ENCODE measurements at places on chromosomes 13 and 19. TPM values are rescaled to one million over a fixed set of nuclear protein-coding genes. Genes with fewer than 3 reads are reported as not detected.

The MYH14 gene
- 221 TPM for polyA plus RNA-seq

The POGLUT2 gene
- polyA plus RNA-seq = 15.4 TPM

The PODNL1 gene
- 1.6 TPM for polyA plus RNA-seq

The SLC10A2 gene
- polyA plus RNA-seq = 0.70 TPM

DNA sequence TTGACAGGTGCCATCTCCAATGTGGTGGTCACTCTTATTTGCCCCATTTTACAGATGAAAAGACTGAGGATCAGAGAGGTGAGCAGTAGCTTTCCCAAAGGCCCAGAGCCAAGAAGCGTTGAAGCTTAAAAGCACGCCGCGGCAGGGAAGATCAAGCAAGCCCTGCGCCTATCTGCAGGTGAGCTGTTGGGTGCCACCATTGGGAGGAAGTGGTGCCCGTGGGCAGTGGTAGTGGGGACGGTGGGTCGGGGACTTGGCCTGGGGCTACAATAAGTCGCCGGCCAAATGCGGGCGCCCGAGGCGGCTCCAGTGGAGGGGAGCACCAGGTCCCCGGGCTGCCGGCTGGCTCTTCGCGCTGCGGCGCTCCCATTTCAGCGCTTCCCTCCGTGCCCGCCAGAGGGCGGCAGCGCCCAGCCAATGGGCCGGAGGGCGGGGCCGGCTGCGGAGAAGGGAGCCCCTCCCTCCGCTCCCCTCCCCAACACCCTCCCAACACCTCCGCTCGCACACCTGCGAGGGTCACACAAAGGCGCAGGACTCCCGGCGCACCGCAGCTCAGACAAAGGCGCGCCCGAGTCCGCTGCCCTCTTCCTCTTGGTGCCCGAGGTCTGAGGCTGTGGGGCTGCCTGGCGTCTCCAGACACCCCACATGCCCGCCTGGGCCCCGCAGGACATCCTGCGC lies 744 bp upstream of the POU2F2 start:
- H3K4me3 ChIP-seq = no peak overlapping the region
- H3K27ac ChIP-seq = no peak overlapping the region
- H3K36me3 ChIP-seq = no peaks in the 10 kb centered on the region
- H3K4me1 ChIP-seq = peaks cover 3% of the 10 kb centered on the region

GRCh38 chr19:11418549-11419506 lies at the start of gene RGL3:
RGL3 (minus strand) TSS chr19:11419314; CDS start chr19:11419278, 36 bp downstream.
- H3K36me3 ChIP-seq = no peaks in the 10 kb centered on the region
- no peak within 1 kb of the TSS for H3K27ac ChIP-seq
- peaks cover 34% of the 10 kb centered on the region for H3K4me1 ChIP-seq
- peak within 1 kb of the TSS; percentile 28 for H3K4me3 ChIP-seq

DNA sequence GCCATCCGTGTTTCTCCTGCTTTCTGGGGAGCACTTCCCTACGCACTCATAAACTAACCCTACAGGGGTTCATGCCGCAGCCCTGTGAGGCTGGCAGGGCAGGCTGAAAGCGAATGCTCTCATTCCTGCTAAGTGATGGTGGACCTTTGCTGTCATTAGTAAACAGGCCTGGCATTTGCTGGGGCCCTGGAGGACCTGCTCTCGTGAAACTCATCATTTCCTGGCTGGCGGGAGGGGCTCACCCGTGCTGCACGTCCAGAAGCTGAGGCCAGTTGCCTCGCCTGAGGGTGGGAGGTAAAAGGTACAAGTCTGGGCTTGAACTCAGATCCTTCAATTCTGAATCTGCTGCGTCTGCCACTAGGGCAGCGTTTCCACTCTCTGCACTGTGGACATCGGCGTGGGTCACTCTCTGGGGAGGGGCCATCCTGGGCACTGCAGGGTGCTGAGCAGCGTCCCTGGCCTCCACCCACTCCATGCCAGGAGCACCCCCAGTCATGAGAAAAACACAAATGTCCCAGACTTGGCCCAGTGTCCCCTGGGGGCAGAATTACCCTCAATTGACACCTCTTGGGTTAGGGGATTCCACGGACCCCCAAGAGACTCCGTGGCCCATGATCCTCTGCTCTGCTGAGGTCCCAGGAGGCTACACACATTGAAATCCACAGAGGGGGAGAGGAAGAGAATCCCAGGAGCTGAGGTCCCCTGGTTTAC lies 7.0 kb downstream of the MOB3A start:
- no peak overlapping the region for H3K4me3 ChIP-seq
- H3K27me3 ChIP-seq = no peaks in the 10 kb centered on the region
- no peak overlapping the region for H3K27ac ChIP-seq
- peaks cover 7% of the 10 kb centered on the region for H3K36me3 ChIP-seq
- no peak for DNase-seq
- peaks cover 5% of the 10 kb centered on the region for H3K4me1 ChIP-seq

DNA sequence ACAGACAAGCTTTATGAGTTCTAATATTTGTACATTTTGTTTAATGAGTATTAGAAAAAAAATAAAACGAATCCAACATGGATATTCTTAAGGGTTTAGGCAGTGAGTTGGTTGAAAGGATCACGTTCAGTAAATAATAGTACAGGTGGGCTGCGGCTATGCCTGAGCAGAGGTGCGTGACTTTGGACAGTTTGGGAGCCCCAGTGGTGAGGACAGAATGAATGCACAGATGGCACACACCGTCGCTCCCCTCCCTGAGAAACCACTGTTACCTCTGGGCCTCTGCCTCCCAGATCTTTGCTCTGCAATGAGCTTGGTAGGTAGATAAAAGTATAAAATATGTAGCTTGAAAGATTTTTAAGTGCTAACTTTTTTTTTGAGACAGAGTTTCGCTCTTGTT lies 153.3 kb downstream of the SIPA1L3 start:
- H3K4me1 ChIP-seq = peaks cover 22% of the 10 kb centered on the region
- H3K27me3 ChIP-seq = no peaks in the 10 kb centered on the region
- H3K4me3 ChIP-seq = no peak overlapping the region

DNA sequence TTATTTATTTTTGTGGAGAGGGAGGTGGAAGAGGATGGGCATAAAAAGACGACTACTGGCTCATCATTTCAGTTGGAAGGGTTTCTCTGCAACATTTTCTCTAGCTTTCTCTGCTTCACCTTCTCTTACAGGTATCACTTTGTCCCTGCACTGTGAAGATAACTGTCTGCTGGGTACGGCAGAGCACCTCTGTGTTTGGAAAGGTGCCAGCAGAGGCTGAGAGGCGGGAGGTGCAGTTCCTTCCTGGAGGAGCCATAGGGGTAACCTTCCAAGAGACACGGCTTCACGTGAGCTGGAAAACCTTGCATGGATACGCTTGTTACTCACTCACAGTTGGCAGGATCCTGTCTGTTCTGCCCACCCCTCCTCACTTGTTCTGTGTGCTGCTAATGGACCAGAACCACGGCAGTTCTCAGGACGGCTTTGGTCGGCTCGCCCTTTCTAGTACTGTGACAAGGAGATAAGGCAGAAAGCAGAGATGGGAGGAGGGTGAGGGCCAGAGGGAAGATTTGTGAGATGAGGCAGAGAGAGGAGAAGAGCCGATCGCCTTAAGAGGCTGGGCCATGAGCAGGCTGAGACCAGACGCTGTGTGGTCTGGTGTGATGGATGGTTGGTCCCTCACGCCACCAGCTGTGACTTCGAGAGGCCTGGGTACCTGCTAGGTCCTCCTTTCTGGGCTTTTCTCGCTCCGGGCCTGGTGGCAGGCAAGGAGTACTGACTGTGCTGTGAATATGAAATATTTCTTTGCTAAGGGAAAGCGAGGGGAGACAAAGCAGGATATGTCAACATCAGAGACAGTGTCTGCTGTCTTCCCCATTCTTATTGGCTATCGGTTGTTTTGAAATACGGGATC lies 66.8 kb downstream of the MRPL57 start:
- H3K27me3 ChIP-seq = peaks cover 4% of the 10 kb centered on the region
- no peak overlapping the region for H3K27ac ChIP-seq
- H3K36me3 ChIP-seq = no peaks in the 10 kb centered on the region
- H3K4me3 ChIP-seq = no peak overlapping the region
- no peak for DNase-seq
- H3K4me1 ChIP-seq = no peaks in the 10 kb centered on the region

GRCh38 chr19:15381864-15382263 lies 2.3 kb upstream of the AKAP8 start:
- peaks cover 16% of the 10 kb centered on the region for H3K4me1 ChIP-seq
- H3K27me3 ChIP-seq = no peaks in the 10 kb centered on the region
- no peak for DNase-seq
- no peak overlapping the region for H3K4me3 ChIP-seq
- H3K27ac ChIP-seq = no peak overlapping the region
- peaks cover 10% of the 10 kb centered on the region for H3K36me3 ChIP-seq

GRCh38 chr13:62678039-62678438 lies 1262.4 kb upstream of the PCDH20 start:
- H3K36me3 ChIP-seq = no peaks in the 10 kb centered on the region
- H3K4me3 ChIP-seq = no peak overlapping the region
- H3K27ac ChIP-seq = no peak overlapping the region
- DNase-seq = no peak
- H3K4me1 ChIP-seq = no peaks in the 10 kb centered on the region
- H3K27me3 ChIP-seq = no peaks in the 10 kb centered on the region

DNA sequence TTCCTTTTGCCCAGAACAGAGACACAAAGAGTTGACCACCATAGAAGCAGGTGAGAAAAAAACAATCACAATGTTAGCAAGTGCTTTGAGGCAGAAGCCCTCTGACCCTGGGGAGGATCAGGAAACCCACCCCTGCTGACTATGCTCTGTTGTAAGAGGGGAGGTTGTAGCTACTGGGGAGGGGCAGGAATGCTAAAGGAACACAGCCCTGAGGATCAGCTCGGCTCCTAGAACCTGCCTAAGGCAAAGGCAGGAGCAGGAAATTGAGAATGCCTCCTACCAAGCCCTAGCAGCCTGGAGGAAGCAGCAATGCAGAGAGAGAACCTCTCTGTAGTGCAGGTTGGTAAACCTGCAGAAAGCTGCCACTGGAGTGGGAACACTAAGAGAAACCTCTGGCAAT lies 624.0 kb upstream of the KLF12 start:
- H3K4me1 ChIP-seq = no peaks in the 10 kb centered on the region
- no peaks in the 10 kb centered on the region for H3K27me3 ChIP-seq
- no peaks in the 10 kb centered on the region for H3K36me3 ChIP-seq
- DNase-seq = no peak
- no peak overlapping the region for H3K4me3 ChIP-seq

DNA sequence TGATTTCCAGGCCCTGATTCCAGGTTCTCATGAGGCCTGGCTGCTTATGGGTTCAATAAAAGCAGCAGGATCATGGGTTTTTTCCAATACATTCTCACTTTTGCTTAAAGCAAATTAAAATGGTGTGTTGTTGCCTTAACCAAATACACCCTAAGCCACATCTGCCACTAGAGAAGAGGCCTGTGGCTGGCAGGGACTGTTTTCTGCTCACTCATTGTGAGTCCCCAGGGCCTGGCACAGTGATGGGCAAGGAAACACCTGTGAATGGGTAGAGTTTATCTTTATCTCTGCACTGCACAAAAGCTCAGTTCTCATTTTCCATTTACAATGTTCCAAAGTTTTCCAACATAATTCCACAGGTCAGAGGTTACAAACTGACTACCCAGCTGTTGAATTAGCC lies 726.0 kb downstream of the UQCRFS1 start:
- H3K36me3 ChIP-seq = no peaks in the 10 kb centered on the region
- DNase-seq = no peak
- no peaks in the 10 kb centered on the region for H3K27me3 ChIP-seq
- H3K4me1 ChIP-seq = no peaks in the 10 kb centered on the region

DNA sequence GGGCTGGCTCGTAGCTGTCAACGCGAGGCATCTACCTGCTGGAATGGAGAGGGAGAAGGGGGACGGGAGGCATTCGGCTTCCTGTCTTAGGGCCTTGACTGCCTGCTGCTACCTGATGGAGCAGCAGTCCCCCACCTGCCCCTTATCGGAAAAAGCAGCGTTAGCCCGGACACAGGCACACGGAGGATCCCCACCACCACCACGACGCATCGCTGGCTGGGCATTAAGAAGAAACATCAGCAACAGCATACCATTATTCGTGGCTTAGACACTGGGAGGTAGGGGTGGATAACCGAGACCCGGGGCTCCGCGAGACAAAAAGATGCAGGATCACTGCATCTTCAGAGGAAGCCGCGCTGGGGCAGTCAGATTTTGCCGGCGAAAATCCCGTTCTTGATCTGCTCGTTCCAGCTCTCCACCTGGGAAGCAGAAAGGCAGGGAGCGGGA lies 1.1 kb downstream of the COX6B2 start:
- peaks cover 13% of the 10 kb centered on the region for H3K4me1 ChIP-seq
- H3K27me3 ChIP-seq = peaks cover 67% of the 10 kb centered on the region
- H3K27ac ChIP-seq = no peak overlapping the region
- peak overlapping the region; percentile 37 for H3K4me3 ChIP-seq

GRCh38 chr19:58346961-58347929 lies 6.0 kb downstream of the A1BG start:
- peaks cover 67% of the 10 kb centered on the region for H3K27me3 ChIP-seq
- no peak for DNase-seq
- H3K36me3 ChIP-seq = no peaks in the 10 kb centered on the region
- no peak overlapping the region for H3K27ac ChIP-seq
- peaks cover 11% of the 10 kb centered on the region for H3K4me1 ChIP-seq

GRCh38 chr19:38375748-38376147 lies 1.4 kb downstream of the PSMD8 start:
- no peak for DNase-seq
- peaks cover 11% of the 10 kb centered on the region for H3K4me1 ChIP-seq
- H3K36me3 ChIP-seq = peaks cover 31% of the 10 kb centered on the region
- no peak overlapping the region for H3K27ac ChIP-seq

DNA sequence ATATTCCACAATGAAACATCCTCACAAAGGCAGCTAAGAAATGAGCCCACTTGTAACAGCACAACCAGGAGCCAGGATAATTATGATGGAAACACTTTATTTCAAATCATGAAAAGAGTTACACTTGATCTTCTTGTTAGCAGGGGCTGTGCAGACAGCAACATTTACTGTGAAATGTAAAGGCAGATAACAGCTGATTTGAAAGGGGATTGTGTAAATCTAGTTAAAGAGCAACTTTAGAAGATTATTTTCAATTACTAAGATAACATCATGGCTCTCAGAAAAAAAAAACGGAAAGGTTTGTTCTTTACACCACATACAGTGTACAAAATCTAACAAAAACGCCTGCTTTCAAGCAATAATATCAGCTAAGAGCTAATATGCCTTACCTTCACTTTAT lies 22.4 kb downstream of the ENOX1 start:
- DNase-seq = no peak
- H3K4me1 ChIP-seq = no peaks in the 10 kb centered on the region
- H3K4me3 ChIP-seq = no peak overlapping the region
- H3K36me3 ChIP-seq = no peaks in the 10 kb centered on the region

GRCh38 chr13:103430368-103430767 lies 364.2 kb upstream of the SLC10A2 start:
- no peak for DNase-seq
- H3K36me3 ChIP-seq = no peaks in the 10 kb centered on the region
- no peak overlapping the region for H3K27ac ChIP-seq
- no peaks in the 10 kb centered on the region for H3K27me3 ChIP-seq
- no peaks in the 10 kb centered on the region for H3K4me1 ChIP-seq

GRCh38 chr19:29678484-29679106 lies 13.3 kb downstream of the PLEKHF1 start:
- H3K36me3 ChIP-seq = no peaks in the 10 kb centered on the region
- no peak overlapping the region for H3K27ac ChIP-seq
- DNase-seq = no peak
- H3K4me3 ChIP-seq = no peak overlapping the region
- no peaks in the 10 kb centered on the region for H3K27me3 ChIP-seq

- H3K4me3 ChIP-seq = no peak overlapping the region
- peaks cover 2% of the 10 kb centered on the region for H3K27me3 ChIP-seq
- H3K4me1 ChIP-seq = no peaks in the 10 kb centered on the region
- no peak overlapping the region for H3K27ac ChIP-seq
- H3K36me3 ChIP-seq = no peaks in the 10 kb centered on the region
Observed at GRCh38 chr13:43132257-43132656, 108.9 kb downstream of the DNAJC15 start.
